ENCODE measurements at places on chromosomes 1 and 21.
A peak's percentile ranks its signal among the peaks of the same experiment; 100 is the strongest.

DNA sequence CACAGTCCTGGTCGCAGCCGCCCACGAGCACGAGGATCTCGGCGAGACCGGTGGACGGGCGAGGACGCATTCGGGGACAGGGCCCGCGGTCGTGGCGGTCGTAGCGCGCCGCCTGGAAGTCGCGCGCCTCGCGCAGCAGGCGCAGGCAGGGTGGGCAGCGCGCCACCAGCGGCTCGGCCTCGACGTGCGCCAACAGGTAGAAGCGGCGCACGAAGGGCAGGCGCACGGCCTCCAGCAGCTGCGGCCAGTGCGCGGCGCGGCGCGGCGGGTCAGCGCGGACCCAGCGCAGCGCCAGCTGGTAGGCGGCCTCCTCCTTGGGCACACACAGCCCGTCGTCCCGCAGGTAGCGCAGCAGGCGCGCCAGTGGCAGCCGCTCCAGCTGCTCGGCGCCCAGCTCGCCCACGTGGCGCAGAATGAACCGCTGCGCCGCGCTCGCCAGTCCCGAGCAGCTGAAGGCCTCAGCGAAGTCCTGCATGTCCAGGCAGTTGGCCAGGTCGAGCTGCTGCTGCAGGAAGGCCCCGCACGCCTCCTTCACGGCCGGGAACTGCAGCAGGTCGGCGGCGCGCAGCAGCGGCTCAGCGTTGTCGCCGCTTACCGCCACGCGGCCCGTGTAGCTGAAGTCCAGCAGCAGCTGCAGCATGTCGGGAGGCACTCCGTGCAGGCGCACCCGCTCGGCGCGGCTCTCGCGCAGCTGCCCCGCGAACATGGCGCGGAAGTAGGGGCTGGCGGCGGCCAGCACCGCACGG lies 573 bp downstream of the KLHL21 start:
- no peak for DNase-seq

GRCh38 chr1:31580891-31581603 lies 4.7 kb downstream of the TINAGL1 start:
- no peak for DNase-seq

DNA sequence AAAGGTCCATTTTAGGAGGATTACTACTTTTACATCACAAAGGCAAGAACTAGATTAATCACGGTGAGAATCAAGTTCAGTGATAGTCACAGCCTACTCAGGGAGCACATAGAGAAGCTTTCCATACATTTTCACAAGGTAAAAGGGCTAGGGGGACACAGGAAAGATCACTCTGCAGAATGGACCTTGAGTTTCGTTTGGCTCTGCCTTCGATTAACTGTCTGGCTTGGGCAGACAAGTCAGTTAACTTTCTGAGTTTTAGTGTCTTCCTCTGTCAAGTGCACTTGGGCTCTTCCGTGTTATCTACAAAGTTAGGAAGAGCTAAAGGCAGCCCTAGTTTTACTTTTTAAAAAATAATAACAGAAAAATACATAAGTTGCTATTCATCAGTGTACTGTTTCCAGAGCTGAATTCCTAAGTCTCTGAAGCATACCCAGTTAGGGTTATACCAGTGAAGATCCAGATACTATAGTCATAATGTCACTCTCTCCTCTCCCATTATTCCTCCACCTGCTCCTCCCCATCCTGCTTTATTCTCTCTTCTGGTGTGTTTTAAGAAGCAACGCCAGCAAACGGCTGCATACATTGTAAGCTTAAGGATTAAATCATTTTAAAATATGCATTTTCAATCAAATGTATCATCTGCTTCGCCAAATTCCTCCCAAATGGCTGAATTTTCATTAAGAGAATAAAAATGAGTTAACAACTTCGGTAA lies 1.7 kb downstream of the CEP170 start:
- DNase-seq = no peak

DNA sequence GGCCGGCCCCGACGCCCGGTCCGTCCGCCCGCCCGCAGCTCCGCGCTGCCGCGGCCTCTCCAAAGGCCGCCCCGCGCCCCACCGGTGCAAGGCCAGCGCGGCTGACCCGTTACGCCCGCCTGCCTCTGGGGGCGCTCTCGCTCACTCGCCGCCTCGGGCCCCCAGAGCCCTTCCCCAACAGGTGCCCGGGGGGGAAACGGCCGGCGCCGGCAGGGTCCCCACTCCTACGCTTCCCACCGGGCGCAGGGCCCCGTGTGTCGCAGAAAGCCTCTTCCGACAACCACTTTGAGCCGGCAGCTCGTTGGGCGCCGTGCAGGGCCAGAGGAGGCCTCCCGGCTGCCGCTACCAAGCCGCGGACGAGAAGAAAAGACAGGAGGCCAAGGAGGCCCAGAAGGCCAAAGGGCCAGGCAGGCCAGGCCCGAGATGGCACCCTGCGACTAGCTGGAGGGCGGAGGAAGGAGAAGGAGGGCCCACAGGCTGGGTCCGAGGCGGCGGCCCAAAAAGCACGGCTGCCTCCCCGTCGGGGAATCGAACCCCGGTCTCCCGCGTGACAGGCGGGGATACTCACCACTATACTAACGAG lies 64.9 kb upstream of the FCGR2A start:
- DNase-seq = peak; percentile 41

GRCh38 chr1:43834280-43835081 lies 99.1 kb upstream of the ARTN start:
- no peak for DNase-seq

- DNase-seq = no peak
Measured at GRCh38 chr1:158126425-158126824, 54.3 kb upstream of the CD1D start.
